Cardiac septum (tissue), 1 donor: ENCODE measurements at places on chromosomes 4 and X. TPM values are rescaled to one million over a fixed set of nuclear protein-coding genes. Genes with fewer than 3 reads are reported as not detected.

The LRP2BP gene
- 1.5 TPM for total RNA-seq

The SLC9B1 gene
- total RNA-seq: 0.86 TPM

GRCh38 chrX:118239913-118240698, 105.8 kb upstream of the WDR44 start:
- no peak for DNase-seq

DNA sequence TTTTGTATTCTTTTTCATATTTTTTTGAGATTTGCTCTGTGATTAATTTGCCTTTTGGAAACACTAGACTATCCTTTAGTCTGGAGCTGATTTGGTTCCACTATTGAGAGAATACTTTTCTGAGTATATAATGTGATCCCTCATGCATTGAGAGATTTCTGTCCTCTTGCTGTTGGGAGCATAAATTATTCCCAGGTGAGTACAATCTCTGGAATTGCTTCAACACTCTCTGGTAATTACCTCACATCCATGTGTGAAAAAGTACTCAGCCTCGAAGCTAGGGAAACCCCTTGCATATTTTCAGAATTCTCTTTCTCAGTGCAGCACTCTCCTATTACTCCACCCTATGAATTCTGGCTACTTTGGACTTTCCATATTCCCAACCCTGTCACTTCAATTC, 550.0 kb downstream of the RAPGEF2 start:
- no peak for DNase-seq

- no peak for DNase-seq
Measured at GRCh38 chr4:59671037-59671436, 1529.1 kb upstream of the ADGRL3 start.

DNA sequence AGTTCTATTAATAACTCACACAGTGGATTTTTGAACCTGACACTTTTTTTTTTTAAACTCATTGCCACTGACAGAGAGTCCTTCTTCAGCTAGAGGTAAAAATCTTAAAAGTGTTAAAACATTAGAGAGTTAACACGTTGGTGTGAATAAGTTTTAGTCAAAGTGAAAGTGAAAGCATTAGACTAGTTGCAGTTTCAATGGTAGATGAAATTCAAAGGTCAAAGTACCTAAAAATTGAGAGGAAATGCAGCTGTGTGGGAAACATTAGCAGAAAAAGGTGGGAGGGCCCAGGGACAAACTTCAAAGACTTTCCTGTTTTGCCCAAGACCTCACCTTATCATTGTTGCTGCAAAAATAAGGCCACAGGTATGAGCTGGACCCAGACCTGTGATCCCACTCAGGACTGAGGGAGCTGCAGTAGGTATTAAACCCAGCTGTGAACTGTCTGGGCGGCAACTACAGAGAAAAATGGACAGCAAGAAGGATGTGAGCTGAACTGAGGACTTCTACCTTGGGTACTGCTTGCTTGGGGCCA, 17.6 kb upstream of the GABRA4 start:
- no peak for DNase-seq
